ENCODE measurements at places on chromosomes 13 and 19.

GRCh38 chr13:99969453-99969918 lies 2.1 kb downstream of the ZIC5 start:
- peaks cover 20% of the 10 kb centered on the region for H3K36me3 ChIP-seq
- DNase-seq: no peak
- H3K27ac ChIP-seq: peak overlapping the region; percentile 91
- peaks cover 5% of the 10 kb centered on the region for H3K4me1 ChIP-seq
- H3K4me3 ChIP-seq: peak overlapping the region; percentile 97
- H3K27me3 ChIP-seq: peaks cover 27% of the 10 kb centered on the region

DNA sequence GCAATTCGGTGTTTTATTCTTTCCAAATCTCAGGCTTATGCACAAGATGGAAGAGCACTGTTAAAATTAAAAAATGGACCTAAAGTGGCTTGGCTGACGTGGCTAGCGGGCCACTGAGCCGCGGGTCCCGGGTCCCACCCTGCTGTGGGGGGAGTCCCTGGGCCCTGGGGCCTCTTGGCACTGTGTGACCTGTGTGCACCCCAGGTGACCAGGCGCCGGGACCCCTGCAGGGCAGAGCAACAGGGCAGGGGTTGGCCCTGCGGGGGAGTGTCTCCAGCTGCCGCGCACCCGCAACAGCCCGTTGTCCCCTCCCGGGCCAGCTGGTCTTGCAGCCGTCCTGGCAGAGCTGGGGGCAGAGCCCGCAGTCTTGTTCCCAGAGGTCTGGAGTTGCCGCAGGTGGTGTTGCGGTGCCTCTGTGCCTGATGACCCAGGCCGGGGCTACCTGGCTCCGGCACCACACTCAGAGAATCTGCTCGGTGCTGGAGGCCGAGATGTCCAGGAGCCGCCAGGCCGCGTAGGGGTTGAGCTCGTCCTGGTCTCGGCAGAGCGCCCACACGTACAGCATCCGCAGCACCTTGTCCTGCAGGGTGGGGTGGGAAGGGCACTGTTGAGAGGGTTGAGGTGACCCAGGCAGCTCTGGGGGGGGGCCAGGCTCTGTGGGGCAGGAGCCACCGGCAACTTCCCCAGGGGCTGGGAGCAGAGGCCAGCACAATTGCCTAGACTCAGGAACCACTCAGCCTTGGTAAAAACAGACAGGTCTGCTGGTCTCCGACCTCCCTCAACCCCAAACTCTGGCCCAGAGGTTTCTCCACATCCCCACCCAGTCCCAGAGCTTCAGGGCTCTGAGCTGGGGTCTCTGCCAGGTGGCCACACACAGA lies 1.0 kb upstream of the CTXN1 start:
- H3K36me3 ChIP-seq: peaks cover 28% of the 10 kb centered on the region
- no peaks in the 10 kb centered on the region for H3K27me3 ChIP-seq
- no peak overlapping the region for H3K4me3 ChIP-seq

DNA sequence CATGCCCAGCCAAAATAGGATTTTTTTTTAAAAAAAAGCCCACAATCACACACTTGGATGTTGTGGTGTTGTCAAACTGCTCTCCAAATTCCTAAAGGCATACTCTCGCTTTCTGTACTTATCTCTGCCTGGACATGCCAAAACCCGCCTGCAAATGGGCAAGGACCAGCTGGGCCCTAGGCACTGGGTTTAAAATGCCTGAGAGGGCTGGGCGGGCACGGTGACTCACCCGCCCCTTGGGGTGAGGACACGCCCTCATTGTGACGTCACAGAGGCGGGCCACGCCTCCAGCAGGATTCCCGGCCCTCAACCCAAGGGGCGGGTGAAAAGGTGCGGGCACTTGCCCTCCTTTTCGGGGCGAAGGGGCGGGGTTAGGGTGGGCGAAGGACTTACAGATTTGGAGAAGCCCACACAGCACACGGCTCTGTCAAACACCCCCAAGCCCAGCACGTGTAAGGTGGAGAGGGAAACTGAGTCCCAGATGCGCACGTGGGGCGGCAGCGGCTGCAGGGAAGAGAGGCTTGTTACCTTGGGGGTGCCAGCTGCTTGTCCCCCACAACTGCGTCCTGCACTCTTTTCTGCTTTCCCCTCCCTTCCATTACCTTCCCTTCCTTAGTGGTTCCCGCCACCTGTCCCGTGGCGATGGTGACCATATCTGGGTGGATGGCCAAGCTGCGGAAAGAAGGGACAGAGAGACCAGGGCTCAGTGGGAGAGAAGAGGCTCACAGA lies 6.6 kb downstream of the EML2 start:
- H3K4me3 ChIP-seq: no peak overlapping the region
- H3K27ac ChIP-seq: no peak overlapping the region
- H3K27me3 ChIP-seq: no peaks in the 10 kb centered on the region

- no peak overlapping the region for H3K27ac ChIP-seq
- no peaks in the 10 kb centered on the region for H3K4me1 ChIP-seq
- DNase-seq: no peak
- no peaks in the 10 kb centered on the region for H3K36me3 ChIP-seq
- no peaks in the 10 kb centered on the region for H3K27me3 ChIP-seq
- no peak overlapping the region for H3K4me3 ChIP-seq
Observed at GRCh38 chr13:111573801-111574200, 253.4 kb downstream of the TEX29 start.

GRCh38 chr13:65964672-65965071 lies 1265.5 kb downstream of the PCDH9 start:
- no peaks in the 10 kb centered on the region for H3K36me3 ChIP-seq
- H3K27ac ChIP-seq: no peak overlapping the region

GRCh38 chr19:8240274-8241229 lies 31.4 kb downstream of the CERS4 start:
- DNase-seq: peak; percentile 84
- H3K36me3 ChIP-seq: peaks cover 56% of the 10 kb centered on the region

DNA sequence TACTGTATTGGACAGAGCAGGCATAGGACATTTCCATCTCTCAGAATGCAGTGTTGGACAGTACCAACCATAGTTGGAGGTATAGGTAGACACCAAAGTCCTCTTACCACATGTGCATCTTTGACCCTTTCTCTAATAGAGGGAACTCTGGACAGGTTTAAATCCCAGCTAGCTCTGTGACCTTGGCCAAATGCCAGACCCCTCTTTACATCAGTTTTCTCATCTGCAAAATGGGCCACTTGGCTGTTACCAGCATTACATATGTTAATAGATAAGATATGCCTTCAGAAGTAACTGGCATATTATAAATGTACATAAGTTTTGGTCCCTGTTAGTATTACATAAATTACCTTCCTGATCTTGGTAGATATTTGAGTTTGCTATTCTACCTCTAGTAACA lies 54.3 kb downstream of the CDK8 start:
- no peak overlapping the region for H3K4me3 ChIP-seq
- no peak overlapping the region for H3K27ac ChIP-seq
- H3K27me3 ChIP-seq: no peaks in the 10 kb centered on the region
- H3K36me3 ChIP-seq: no peaks in the 10 kb centered on the region
- no peaks in the 10 kb centered on the region for H3K4me1 ChIP-seq

- no peak overlapping the region for H3K27ac ChIP-seq
- H3K4me1 ChIP-seq: no peaks in the 10 kb centered on the region
- no peak for DNase-seq
- no peaks in the 10 kb centered on the region for H3K27me3 ChIP-seq
- no peak overlapping the region for H3K4me3 ChIP-seq
Observed at GRCh38 chr19:17599780-17600179, 44.3 kb downstream of the COLGALT1 start.

GRCh38 chr19:17311455-17312188 lies 2.3 kb downstream of the DDA1 start:
- DNase-seq: peak; percentile 68
- peaks cover 6% of the 10 kb centered on the region for H3K4me1 ChIP-seq
- no peak overlapping the region for H3K4me3 ChIP-seq
- no peaks in the 10 kb centered on the region for H3K27me3 ChIP-seq
- H3K27ac ChIP-seq: no peak overlapping the region
- peaks cover 36% of the 10 kb centered on the region for H3K36me3 ChIP-seq

GRCh38 chr19:38670921-38671398 lies 23.5 kb downstream of the ACTN4 start:
- peaks cover 24% of the 10 kb centered on the region for H3K36me3 ChIP-seq
- H3K27ac ChIP-seq: no peak overlapping the region
- H3K4me1 ChIP-seq: peaks cover 31% of the 10 kb centered on the region
- no peak for DNase-seq
- H3K27me3 ChIP-seq: no peaks in the 10 kb centered on the region

GRCh38 chr19:40717880-40718773 lies 1.2 kb downstream of the ITPKC start:
- H3K4me3 ChIP-seq: peak overlapping the region; percentile 94
- H3K27ac ChIP-seq: no peak overlapping the region
- no peaks in the 10 kb centered on the region for H3K4me1 ChIP-seq
- H3K36me3 ChIP-seq: peaks cover 18% of the 10 kb centered on the region
- peak; percentile 68 for DNase-seq
- H3K27me3 ChIP-seq: no peaks in the 10 kb centered on the region

DNA sequence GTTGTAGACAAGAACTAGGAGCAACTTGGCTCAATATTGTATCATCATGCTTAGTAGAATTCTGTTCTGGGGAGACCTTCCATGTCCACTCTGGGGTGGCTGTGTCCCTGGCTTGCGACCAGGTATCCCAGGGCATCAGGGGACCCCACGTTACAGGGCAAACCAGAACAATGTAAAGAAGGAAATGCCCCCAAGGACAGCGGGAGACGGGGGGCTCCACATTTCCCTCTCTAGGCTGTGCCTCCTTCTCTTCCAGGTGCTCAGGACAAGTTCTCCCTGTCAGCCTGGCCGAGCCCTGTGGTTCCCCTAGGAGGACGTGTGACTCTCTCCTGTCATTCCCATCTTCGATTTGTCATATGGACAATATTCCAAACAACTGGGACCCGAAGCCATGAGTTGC lies 30.8 kb downstream of the LAIR2 start:
- H3K36me3 ChIP-seq: no peaks in the 10 kb centered on the region
- no peaks in the 10 kb centered on the region for H3K4me1 ChIP-seq
- no peaks in the 10 kb centered on the region for H3K27me3 ChIP-seq

DNA sequence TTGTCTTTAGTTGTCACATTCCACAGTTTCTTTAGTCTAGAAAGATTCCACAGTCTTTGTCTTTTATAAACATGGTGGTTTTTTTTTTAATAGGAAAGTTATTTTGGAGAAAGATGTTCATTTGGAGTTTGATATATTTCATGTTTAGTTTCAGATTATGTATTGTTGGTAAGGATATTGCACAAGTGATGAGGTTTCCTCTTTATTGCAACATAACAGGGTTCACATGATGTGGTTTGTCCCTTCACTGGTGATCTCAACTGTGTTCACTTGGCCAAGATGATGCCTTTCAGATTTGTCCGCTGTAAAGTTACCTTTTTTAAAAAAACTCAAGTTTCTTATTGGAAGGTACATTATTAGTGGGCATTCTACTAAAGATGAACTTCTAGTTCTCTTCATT lies 3.2 kb downstream of the ZNF230 start:
- no peak overlapping the region for H3K4me3 ChIP-seq
- no peak overlapping the region for H3K27ac ChIP-seq
- H3K4me1 ChIP-seq: no peaks in the 10 kb centered on the region
- no peak for DNase-seq

- DNase-seq: no peak
- no peaks in the 10 kb centered on the region for H3K36me3 ChIP-seq
- no peaks in the 10 kb centered on the region for H3K27me3 ChIP-seq
- H3K27ac ChIP-seq: no peak overlapping the region
Observed at GRCh38 chr19:50174100-50174793, 11.2 kb upstream of the IZUMO2 start.

GRCh38 chr19:57850553-57851017 lies 926 bp downstream of the ZNF587 start:
- peak overlapping the region; percentile 54 for H3K27ac ChIP-seq
- peak; percentile 72 for DNase-seq
- H3K36me3 ChIP-seq: peaks cover 43% of the 10 kb centered on the region
- H3K27me3 ChIP-seq: no peaks in the 10 kb centered on the region
- H3K4me3 ChIP-seq: peak overlapping the region; percentile 97

- no peaks in the 10 kb centered on the region for H3K27me3 ChIP-seq
- H3K36me3 ChIP-seq: no peaks in the 10 kb centered on the region
- no peak overlapping the region for H3K4me3 ChIP-seq
- H3K27ac ChIP-seq: no peak overlapping the region
Observed at GRCh38 chr13:23025864-23026608, 154.7 kb upstream of the SGCG start.

GRCh38 chr13:98978280-98978679 lies 416 bp upstream of the DOCK9 start:
- H3K27ac ChIP-seq: peak overlapping the region; percentile 0
- H3K4me3 ChIP-seq: no peak overlapping the region
- DNase-seq: no peak
- H3K27me3 ChIP-seq: no peaks in the 10 kb centered on the region
- peaks cover 30% of the 10 kb centered on the region for H3K4me1 ChIP-seq
- H3K36me3 ChIP-seq: no peaks in the 10 kb centered on the region

GRCh38 chr19:7674010-7675005 lies 2.6 kb upstream of the MCEMP1 start:
- DNase-seq: peak; percentile 82
- no peaks in the 10 kb centered on the region for H3K4me1 ChIP-seq
- peaks cover 64% of the 10 kb centered on the region for H3K27me3 ChIP-seq
- H3K36me3 ChIP-seq: no peaks in the 10 kb centered on the region
- H3K27ac ChIP-seq: no peak overlapping the region
- no peak overlapping the region for H3K4me3 ChIP-seq

GRCh38 chr13:26325876-26326275 lies 71.9 kb downstream of the CDK8 start:
- no peaks in the 10 kb centered on the region for H3K27me3 ChIP-seq
- H3K27ac ChIP-seq: no peak overlapping the region
- no peak overlapping the region for H3K4me3 ChIP-seq
- no peaks in the 10 kb centered on the region for H3K36me3 ChIP-seq

- H3K4me3 ChIP-seq: no peak overlapping the region
- H3K36me3 ChIP-seq: no peaks in the 10 kb centered on the region
- H3K27me3 ChIP-seq: peaks cover 4% of the 10 kb centered on the region
- no peaks in the 10 kb centered on the region for H3K4me1 ChIP-seq
- no peak for DNase-seq
Observed at GRCh38 chr19:4144666-4145249, 8.7 kb upstream of the CREB3L3 start.

- no peaks in the 10 kb centered on the region for H3K4me1 ChIP-seq
- H3K27me3 ChIP-seq: no peaks in the 10 kb centered on the region
- no peak overlapping the region for H3K27ac ChIP-seq
- DNase-seq: no peak
- no peak overlapping the region for H3K4me3 ChIP-seq
- H3K36me3 ChIP-seq: no peaks in the 10 kb centered on the region
Observed at GRCh38 chr13:65125236-65125635, 2104.9 kb downstream of the PCDH9 start.

DNA sequence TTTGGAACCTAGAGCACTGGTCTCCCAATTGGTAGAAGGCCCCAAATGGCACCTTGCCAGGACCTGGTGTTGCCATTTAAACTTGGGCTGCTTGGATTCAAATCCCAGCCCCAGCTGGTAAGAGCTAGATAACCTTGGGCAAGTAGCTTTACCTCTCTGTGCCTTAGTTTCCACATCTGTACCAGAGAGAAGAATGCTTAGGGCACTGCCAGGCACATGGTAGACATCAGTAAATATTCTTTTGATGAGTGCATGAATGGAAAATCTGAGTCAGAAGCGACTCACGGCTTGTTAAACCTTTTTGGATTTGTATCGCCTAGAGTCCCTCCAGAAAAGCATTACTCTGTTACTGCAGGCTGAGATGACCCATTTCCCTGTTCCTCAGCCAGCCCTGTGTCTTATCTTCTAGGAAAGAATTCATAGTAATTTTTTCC lies 90.9 kb downstream of the SIPA1L3 start:
- H3K27ac ChIP-seq: no peak overlapping the region
- H3K4me3 ChIP-seq: no peak overlapping the region
- DNase-seq: no peak
- no peaks in the 10 kb centered on the region for H3K36me3 ChIP-seq
- no peaks in the 10 kb centered on the region for H3K4me1 ChIP-seq
- no peaks in the 10 kb centered on the region for H3K27me3 ChIP-seq

- no peak for DNase-seq
- H3K27me3 ChIP-seq: no peaks in the 10 kb centered on the region
- H3K4me1 ChIP-seq: no peaks in the 10 kb centered on the region
- no peaks in the 10 kb centered on the region for H3K36me3 ChIP-seq
Observed at GRCh38 chr13:105848494-105848893, 687.0 kb downstream of the EFNB2 start.

Data from endodermal cell (in vitro differentiated cells).